Stimulated activated CD4-positive, alpha-beta T cell treated with anti-CD3 and anti-CD28 coated beads, TNF-alpha, amount 100 ng/mL, for 1 hour (primary cell): ENCODE measurements at places on chromosomes 2 and 18.

- DNase-seq, result no peak
These were observed 75.5 kb upstream of the RAPH1 start for GRCh38 chr2:203610558-203610957.

DNA sequence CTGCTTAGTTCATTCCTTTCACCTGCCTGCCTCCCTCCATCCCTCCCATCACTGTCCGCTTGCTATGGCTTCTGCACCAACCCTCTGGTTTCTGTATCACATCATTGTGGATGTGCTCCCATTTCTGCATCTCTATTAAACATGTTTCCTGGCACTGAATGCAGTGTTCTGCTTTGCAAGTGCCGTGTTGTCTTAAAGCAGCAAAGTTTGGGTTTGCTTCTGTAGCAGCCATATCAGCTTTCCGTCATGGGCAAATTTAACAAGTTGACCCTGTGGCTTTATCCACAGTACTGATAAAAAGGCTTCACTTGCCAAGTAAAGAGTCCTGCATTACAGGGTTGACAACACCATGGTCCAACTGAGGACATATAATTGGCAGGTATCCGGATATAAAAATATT, 165.5 kb downstream of the PTGR3 start:
- no peak for DNase-seq

DNA sequence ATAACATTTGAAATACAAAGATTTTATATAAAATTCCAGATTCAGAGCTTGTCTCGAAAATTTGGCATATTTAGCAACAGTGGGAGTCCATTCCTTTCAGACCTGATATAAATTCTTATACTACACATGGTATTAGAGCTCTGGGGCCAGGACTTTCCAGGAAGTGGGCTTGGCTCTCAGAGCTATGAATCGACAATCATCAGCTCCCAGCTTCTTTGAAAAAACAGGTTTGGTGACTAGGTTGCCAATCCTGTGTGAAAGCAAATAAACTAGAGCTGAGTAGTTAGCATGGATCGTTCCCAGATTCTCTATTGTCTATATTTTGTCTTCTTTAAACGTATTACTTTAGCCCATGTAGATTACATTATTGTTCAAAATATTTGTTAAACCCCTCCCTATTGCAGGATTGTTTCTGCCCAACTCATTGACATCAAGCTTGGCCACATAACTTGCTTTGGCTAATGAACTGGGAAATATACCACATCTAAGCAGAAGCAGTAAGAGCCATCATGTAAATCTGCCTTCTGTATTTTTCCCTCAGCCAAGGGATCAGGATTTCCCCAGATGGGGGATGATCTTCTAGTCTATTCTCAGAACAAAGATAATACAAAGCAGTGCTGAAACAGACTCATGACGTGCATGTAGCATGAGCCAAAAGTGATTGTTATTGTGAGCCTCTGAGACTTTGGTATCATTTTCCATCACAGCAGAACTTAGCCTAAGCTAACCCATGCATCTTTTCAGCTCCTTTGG, 105.4 kb downstream of the KCNH7 start:
- DNase-seq, result no peak

DNA sequence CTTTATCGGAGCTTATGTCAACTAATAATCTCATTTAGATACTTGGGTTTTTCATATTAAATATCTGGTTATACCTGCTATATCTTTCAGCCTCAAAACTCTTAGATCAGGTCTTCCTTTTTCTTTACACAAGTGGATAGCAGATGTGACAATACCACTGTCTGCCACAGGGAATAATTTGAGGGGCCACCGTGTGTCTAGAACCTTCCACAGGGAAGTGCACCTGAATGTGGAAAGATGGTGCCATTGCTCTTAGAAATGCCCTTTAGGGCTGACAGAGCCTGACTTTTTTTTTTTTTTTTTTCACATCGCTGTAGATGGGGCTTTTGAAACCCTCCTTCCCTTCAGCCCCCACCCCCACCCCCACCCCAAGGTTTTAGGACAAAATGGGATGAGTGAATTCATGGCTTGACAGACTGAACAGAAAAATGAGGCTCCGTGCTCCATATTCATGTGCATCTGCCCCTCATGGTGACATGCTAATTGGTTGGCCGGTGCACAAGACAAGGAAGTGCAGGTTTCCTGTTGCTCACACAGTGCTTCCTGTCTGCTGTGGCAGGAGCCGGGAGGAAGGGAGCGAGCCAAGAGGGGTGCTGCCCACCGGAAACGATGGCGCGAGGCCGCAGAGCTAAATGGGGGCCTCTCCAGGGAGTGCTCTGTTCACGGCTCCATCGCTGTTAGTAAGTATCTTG, 246.0 kb downstream of the LDLRAD4 start:
- peak; percentile 40 for DNase-seq

DNA sequence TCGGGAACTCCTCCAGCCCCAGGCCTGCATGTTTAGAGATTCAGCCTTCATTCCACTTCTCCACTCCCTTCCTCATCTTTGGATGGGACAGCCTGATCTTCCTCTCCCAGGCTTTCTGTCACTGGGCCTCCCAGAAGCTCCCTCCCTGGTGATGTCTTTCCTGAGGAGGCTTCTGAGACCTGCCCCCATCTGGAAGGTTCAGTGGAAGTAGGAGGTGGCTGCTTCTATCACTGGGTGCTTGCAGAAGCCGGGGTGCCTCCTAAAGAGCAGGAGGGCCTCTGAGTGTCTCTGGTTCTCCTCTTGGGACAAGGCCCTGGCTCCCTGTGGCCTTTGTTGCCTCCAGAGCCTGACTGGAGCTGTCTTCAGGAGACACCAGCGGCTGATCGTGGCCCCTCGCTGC, 108.7 kb downstream of the CELF4 start:
- DNase-seq, result no peak

GRCh38 chr2:96185516-96185915, 23.1 kb downstream of the STARD7 start:
- DNase-seq, result no peak

DNA sequence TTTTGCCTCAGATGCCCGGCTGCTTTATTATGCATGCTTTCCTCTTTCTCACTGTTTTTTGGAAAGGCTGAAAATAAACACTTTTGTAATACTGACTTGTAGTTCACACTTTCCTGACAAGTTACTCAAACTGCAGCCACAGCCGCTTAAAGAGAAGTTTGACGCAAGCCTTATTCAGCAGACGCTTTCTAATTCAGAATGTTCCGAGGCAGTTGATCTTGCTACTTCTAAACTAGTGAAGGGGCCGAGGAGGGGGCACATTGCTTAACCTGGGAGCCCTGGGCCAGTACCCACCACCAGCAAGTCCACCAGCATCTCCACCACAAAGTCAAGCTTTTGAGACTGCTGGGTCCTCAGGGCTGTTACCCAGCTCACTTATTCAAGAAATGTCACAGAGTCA, 71.8 kb upstream of the SPRED2 start:
- DNase-seq, result no peak
